Large intestine (tissue), 12 donors: ENCODE measurements at places on chromosomes 7 and 10. TPM values are rescaled to one million over a fixed set of nuclear protein-coding genes. Genes with fewer than 3 reads are reported as not detected.

ABCC2 gene
- polyA plus RNA-seq, result 94.3 TPM

TAS2R3 gene
- polyA plus RNA-seq, result 0.15 TPM

RBM20 gene
- polyA plus RNA-seq, result 0.96 TPM

ZNF425 gene
- polyA plus RNA-seq, result 4.3 TPM

OPN1SW gene
- polyA plus RNA-seq, result 0.18 TPM

- DNase-seq, result no peak
Observed at GRCh38 chr10:93947524-93947923, 46.2 kb upstream of the PLCE1 start.

GRCh38 chr10:22111260-22111659, 106.6 kb downstream of the EBLN1 start:
- DNase-seq, result peak; percentile 5

DNA sequence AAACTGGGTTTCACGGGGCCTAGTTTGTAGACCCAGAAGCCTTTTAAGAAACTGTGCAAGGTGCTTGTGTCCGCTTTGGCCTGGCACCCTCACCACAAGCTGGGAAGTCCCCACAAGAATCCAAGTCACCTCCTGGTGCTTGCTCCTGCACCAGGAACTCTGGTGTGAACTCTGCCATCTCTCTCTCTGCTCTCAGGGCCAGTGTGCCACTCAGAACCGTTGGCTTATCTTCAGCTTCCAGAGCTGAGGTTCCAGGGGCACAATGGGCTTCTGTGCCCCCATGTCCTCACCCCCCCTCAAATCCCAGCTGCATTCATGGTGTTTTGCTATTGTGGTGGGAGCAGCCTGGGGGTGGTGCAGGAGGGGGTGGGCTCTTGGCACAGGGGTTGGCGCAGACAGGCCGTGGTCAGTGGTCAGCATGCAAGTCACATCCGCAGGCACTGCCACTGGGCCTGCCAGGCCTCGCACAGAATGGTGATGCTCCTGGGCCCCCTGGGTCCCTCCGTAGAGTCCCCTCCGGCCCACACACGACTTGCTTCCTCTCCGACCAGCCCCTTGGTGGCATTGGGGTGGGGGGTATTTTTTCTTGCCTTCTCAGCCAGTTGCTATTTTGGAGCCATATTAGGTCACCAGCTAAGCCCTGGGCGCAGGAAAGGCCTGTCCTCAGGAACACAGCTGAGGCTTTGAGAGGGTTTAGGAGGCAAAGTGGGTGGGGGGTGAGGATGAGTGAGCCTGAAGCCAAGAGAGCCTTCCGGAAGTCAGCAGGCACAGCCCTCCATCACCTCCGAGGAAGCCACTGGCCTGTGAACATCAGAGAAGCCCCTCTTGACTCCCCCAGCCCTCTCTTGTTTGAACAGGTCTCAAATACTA, 3.0 kb downstream of the ZCCHC24 start:
- DNase-seq, result no peak

- no peak for DNase-seq
Observed at GRCh38 chr7:90626013-90626412, 29.9 kb downstream of the CDK14 start.

- no peak for DNase-seq
Observed at GRCh38 chr7:29955075-29955792, 34.4 kb downstream of the SCRN1 start.

GRCh38 chr7:70512144-70512543, 619.8 kb upstream of the GALNT17 start:
- no peak for DNase-seq

DNA sequence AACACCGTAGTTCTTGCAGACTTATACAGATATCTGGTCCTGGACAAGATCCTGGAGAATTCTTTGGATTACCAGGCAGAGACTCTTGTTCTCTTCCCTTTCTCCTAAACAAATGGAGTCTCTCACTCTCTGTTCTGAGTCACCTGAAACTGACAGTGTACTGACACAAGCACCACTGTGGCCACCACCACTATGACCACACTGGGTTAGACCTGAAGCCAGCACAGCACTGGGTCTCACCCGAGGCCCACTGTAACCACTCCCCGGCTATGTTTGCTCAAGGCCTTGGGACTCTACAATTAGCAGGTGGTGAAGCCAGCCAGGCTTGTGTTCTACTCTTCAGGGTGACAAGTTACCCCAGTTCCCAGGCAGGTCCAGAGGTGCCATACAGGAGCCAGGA, 22.8 kb downstream of the SLC39A12 start:
- DNase-seq, result no peak
